ENCODE measurements at places on chromosomes 4 and X.
A peak's percentile ranks its signal among the peaks of the same experiment; 100 is the strongest.

DNA sequence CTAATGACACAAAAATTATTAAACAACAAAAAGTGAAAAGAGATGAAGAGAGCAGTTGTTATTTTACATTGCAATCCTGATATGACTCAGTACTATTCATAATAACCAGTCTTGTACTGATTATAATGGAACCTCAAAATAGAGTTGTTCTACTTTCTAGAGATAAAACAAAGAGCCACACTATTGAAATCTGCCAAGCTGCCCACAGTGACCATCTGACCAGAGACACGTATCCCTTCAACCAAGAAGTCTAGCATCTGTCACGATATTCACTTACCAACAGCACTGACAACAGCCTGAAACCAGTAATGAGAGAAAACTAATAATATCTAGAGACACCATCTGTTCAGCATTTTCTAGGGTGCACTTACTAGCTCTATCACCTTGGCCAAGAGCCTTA is 466.7 kb downstream of the NKX6-1 start:
- no peak for DNase-seq

DNA sequence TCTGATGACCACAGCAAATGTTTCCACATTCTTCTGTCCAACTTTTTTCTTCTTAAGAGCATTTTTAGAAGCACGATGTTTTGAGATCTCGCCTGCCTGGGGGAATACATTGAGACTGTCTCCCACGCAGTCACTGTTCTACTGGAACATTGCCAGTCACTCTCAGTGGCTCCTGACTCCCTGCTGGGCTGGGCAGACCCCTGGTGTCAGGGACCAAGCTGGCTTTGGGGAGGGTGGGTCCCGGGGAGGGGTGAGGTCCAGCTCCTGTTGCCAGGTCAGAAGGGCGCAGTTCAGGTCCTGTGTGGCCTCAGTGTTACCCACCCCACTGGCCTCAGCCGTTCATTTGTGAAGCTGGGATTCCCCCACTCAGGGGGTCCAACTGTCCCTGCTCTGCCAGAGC is 18.9 kb upstream of the ABLIM2 start:
- DNase-seq, result no peak

DNA sequence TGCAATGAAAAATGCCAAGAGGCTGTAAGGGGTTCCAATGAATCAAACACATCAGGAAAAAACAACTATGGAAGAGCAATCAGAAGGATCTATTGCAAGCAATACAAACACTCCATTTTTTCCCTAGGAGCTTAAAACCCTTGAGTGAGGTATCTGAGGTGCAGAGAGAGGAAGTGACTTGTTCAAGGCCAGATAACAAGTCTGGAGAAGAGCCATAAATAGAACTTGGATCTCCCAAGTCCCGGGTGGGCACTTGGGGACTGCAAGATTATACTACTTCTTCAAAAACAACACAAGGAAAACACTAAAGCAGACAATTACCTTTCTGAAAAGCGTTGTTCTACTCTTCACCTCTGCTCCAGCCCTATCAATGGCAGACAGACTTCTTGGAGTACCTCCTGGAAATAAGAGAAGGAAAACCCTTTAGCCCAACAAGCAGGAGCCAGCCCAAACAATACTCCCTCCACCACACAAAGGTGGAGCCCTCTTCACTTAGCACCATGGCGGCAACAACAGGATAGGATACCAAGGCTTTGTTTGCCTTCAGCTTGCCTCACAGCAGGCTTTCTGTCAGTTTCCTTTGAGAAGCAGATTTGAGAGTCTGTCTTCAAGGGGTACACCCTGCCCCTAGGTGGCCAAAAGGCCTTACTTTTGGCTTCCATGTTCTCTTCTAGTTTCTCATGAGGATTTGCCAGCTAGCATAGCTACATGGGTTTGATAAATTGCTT is 26.0 kb downstream of the AIFM1 start:
- no peak for DNase-seq

GRCh38 chr4:4480685-4481398 is 61.0 kb downstream of the STX18 start:
- no peak for DNase-seq

DNA sequence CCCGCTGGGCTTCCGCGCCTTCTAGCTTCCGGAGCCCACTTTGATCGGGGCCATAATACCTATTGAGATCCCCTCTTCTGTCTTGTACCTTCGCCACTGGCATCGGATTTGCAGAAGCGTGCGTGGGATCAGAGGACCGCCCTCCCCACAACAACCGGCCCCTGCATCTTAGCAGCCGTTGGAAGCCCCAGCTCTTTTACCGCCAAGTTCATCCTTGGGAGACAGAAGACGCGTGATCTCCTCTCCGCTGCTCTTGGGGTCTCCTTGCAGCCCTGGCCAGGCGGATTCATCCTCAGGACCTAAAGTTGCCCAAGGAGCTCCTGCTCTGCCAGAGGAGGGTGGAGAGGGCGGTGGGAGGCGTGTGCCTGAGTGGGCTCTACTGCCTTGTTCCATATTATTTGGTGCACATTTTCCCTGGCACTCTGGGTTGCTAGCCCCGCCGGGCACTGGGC is 1.6 kb downstream of the SLIT2 start:
- no peak for DNase-seq

DNA sequence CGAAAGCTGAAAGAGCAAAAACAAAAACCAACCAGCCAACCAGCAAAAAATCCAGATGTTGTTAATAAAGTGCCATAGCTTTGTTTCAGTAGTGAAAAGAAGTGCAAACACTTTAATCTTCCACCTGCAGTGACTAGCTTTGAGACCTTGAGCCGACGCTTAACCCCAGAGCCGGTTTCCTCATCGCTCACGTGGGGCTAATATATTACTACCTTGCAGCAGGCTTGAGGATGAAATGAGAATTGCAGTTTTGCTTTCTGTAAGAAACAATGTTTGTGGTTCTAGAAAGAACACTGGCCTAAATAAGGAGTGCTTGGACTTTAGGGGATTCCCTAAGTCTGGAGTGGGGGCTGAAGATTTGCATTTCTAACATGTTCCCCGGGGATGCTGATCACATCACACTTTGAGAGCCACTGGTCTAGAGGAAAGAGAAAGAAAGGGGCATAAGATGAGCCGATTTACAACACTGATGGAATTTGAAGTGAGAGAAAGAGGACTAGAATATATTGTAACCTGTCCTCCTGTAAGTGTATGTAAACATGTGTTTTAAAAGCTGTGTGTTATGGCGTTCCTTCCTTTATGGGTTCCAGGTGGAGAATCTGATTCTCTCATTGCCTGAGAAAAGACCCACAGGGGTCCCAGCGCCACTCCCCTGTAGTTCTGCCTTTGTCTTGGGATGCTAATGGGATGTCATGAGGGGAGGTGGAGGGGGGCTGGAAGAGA is 1.4 kb downstream of the FGF2 start:
- peak; percentile 73 for DNase-seq

DNA sequence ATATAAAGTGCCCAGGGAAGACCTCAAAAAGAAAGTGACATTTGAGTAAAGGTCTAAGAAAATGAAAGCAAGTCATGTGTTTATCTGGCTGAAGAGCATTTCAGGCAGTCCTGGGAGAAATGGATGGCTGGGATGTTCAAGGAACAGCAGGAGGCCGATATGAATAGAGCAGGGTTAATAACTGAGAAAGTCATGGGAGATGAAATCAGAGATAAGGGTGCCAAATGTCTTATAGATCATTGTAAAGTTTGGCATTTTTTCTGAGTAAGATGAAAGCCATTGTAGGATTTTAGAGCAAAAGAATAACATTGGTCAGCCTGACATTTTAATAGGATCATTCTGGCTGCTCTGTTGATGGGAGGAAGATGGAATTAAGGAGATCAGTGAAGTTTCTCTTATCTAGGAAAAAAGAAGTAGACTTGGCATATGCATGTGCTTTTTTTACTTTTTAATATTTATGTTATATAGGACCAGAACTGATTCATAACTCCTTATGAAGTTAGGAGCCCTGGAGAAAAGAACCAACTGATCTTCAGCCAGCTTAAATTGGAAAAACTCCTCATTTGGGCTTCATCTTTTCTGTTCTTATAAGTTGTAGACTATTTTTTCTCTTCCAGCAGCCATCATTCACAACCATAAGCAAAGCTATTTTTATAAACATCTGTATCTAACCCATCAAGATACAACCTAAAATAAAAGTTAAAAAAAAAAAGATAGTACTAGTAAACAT is 18.6 kb downstream of the AIMP1 start:
- no peak for DNase-seq

DNA sequence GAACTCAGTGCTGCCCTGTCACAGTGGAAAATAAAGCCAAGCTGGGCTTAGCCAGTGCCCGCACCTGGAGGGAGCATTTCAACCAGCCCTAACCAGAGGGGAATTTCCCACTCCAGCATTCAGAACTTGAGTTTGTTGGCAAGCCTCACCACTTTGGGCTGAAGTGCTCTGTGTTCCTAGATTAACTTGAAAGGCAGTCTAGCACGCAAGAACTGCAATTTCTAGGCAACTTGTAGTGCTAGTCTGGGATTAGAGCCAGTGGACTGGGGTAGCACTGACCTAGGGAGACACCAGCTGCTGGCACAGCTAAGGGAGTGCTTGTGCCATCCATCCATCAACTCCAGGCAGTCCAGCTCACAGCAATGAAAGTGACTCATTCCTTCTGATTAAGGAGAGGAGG is 1060.6 kb upstream of the GRID2 start:
- no peak for DNase-seq

DNA sequence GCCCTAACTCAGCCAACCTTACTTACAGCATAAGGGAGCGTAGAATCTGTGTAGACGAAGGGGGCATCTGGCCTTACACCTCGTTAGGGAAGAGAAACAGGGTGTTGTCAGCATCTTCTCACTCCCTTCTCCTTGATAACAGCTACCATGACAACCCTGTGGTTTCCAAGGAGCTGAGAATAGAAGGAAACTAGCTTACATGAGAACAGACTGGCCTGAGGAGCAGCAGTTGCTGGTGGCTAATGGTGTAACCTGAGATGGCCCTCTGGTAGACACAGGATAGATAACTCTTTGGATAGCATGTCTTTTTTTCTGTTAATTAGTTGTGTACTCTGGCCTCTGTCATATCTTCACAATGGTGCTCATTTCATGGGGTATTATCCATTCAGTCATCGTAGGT is 14.6 kb downstream of the PLP1 start:
- DNase-seq, result no peak

GRCh38 chr4:156953951-156954350 is 17.6 kb downstream of the PDGFC start:
- DNase-seq, result no peak

GRCh38 chr4:123170843-123171242 is 225.8 kb upstream of the SPRY1 start:
- DNase-seq, result no peak

DNA sequence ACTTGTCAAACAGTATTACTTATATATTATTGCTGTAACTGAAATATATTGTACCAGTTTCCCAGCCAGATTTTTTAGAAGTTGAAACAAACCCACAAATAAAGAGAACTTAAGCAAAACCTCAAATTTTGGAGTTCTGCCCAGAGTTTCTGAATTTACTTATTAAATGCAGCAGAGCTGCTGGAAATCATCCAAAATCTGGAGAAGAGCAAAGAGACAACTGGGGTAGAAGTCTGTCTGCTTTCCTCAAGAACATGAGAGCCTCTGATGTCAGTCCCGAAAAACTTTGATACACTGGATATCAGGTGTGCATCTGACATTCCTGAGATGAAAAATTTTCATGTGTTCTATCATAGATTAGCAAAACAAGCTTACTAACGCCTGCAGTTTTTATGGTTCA is 325.9 kb downstream of the NR3C2 start:
- no peak for DNase-seq

- no peak for DNase-seq
These were observed 16.3 kb upstream of the NEUROG2 start for GRCh38 chr4:112532267-112532666.

DNA sequence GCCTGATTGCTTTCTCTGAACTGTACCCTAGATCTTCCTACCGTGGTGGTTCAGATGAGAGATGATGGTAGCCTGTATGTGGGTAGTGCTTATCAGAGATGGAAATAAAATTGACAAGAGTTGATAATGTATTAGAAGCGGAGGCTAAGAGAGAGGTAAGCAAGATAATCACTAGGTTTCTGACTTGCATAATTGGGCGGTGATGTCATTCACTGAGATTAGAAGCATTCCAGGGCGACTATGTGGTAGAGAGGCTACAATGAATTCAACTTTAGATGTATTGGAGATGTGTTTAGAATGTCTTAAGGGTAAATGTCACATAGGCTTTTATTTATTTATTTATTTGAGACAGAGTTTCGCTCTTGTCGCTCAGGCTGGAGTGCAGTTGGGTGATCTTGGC is 415 bp upstream of the TENM3 start:
- DNase-seq, result no peak

DNA sequence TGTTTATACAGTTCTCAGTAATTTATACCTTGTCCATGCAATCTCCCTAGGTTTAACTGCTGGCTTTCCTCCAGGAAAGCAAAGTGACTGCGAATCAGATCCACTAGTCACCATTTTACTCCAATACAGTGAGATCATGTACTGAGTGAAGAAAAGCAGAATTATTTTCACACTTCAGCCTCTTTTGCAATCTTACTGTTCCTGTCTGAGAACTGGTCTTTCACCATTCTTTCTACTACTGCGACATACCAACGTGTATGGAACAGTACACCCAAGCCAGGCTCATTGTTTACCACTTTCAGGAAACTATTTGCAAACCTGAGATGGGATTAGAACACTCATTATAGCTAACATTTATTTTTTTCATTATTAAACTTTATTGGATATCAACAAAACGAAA is 8.0 kb upstream of the MSL3 start:
- no peak for DNase-seq

Data from GM19239 (cell line).